ENCODE measurements at places on chromosomes 1 and 21. TPM values are rescaled to one million over a fixed set of nuclear protein-coding genes. Genes with fewer than 3 reads are reported as not detected.

ETV3L gene
- not detected for total RNA-seq

CELA2B gene
- total RNA-seq, result not detected

MSH4 gene
- total RNA-seq, result not detected

GPR52 gene
- 2.5 TPM for total RNA-seq

OR2L2 gene
- not detected for total RNA-seq

AMY2A gene
- not detected for total RNA-seq

All from Karpas-422 (cell line).